ENCODE measurements at places on chromosomes 6 and 20.

DNA sequence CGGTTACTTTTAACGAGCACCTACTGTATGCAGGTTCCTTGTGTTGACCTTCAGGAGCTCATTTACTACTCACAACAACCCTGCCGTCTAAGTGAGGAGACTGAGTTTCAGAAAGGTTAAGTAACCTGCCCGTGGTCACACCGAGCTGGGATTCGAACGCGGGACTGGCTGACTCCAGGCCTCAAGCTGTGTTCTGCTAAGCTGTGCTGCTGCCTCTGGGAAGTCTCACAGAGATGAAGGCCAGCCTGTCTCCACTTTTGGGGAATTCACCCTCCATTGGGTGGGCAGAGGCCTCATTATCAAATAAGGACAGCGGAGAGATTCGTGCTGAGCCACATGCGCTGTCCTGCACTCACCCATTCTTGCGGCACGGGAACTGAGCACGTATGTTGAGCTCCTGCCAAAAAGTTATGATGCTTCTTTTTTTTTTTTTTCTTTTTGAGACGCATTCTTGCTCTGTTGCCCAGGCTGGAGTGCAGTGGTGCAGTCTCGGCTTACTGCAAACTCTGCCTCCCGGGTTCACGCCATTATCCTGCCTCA, 25.9 kb upstream of the MYT1 start:
- H3K27me3 ChIP-seq = peaks cover 67% of the 10 kb centered on the region
- H3K27ac ChIP-seq = no peak overlapping the region
- no peak for DNase-seq
- no peak overlapping the region for H3K4me3 ChIP-seq

DNA sequence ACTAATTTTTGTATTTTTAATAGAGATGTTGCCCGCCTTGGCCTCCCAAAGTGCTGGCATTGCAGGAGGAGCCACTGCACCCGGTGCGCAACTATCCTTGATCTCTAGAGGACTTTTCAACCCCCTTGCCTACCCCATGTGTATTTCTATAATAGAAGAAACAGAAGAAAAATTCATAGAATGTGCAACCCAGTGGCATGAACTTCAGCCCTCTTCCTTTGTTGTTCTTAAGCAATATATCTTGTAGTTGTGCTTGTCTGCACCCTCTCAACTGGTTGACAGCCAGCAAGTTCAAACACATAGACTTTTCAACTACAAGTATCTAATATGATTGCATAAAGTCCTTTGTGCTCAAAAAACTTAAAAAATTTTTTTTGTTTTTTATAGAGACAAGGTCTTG, 72.3 kb upstream of the NCOA3 start:
- H3K27me3 ChIP-seq = no peaks in the 10 kb centered on the region
- H3K27ac ChIP-seq = no peak overlapping the region
- no peaks in the 10 kb centered on the region for H3K36me3 ChIP-seq
- no peak overlapping the region for H3K4me3 ChIP-seq
- H3K4me1 ChIP-seq = no peaks in the 10 kb centered on the region

- no peak overlapping the region for H3K4me3 ChIP-seq
- DNase-seq = no peak
- no peaks in the 10 kb centered on the region for H3K4me1 ChIP-seq
- no peaks in the 10 kb centered on the region for H3K36me3 ChIP-seq
These were observed 16.0 kb downstream of the PDE10A start for GRCh38 chr6:165647041-165647440.

GRCh38 chr6:35629876-35630378, 58.8 kb downstream of the FKBP5 start:
- H3K27me3 ChIP-seq = no peaks in the 10 kb centered on the region
- H3K4me1 ChIP-seq = no peaks in the 10 kb centered on the region
- no peak for DNase-seq
- H3K36me3 ChIP-seq = no peaks in the 10 kb centered on the region

- H3K27ac ChIP-seq = no peak overlapping the region
- no peak for DNase-seq
- no peaks in the 10 kb centered on the region for H3K4me1 ChIP-seq
- H3K4me3 ChIP-seq = no peak overlapping the region
These were observed 65.5 kb upstream of the FYN start for GRCh38 chr6:111938710-111939109.

- H3K36me3 ChIP-seq = no peaks in the 10 kb centered on the region
- no peaks in the 10 kb centered on the region for H3K27me3 ChIP-seq
- H3K27ac ChIP-seq = no peak overlapping the region
- H3K4me1 ChIP-seq = no peaks in the 10 kb centered on the region
- DNase-seq = no peak
- no peak overlapping the region for H3K4me3 ChIP-seq
These were observed 580.3 kb upstream of the ADGRB3 start for GRCh38 chr6:68054756-68055155.

- H3K4me3 ChIP-seq = no peak overlapping the region
- no peak overlapping the region for H3K27ac ChIP-seq
- peaks cover 25% of the 10 kb centered on the region for H3K4me1 ChIP-seq
- no peak for DNase-seq
These were observed 59.5 kb upstream of the NELFCD start for GRCh38 chr20:58921564-58921963.

DNA sequence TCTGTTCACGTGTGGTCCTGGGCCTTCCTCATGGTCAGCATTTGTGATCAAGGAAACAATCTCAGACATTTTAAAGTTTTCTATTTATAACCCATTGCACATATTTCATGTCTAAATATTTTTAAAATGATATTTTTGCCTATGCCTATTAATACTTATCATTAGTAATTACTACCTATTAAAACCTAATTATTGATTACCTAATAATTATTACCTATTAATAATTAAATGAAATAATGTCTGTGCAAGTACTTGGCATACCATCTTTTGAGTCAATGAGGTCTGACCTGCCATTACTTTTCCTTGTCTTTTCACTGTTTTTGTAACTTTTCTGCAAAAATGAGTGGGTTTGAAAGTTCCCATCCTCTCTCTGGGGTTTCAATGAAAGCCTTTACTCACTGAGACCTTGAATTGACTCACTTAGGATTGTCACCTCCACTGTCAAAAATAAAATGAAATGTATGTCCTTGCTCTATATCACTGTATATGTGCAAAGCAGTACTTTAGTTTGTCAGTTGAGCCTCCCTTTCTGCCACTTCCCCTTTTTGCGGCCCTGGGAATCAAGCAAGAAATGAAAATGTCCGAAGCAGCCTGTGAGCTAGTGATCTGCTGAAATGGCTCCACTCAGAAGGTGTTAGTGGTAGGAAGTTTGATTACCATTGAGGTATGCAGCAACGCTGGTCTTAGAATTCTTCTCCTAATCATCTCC, 87.8 kb downstream of the L3MBTL3 start:
- no peaks in the 10 kb centered on the region for H3K27me3 ChIP-seq
- no peaks in the 10 kb centered on the region for H3K4me1 ChIP-seq
- H3K4me3 ChIP-seq = no peak overlapping the region
- DNase-seq = no peak

- H3K4me1 ChIP-seq = peaks cover 5% of the 10 kb centered on the region
- H3K36me3 ChIP-seq = no peaks in the 10 kb centered on the region
- no peaks in the 10 kb centered on the region for H3K27me3 ChIP-seq
- DNase-seq = no peak
These were observed 105.9 kb downstream of the ADGRB3 start for GRCh38 chr6:68740828-68741500.

- H3K27ac ChIP-seq = no peak overlapping the region
- no peaks in the 10 kb centered on the region for H3K36me3 ChIP-seq
- no peaks in the 10 kb centered on the region for H3K27me3 ChIP-seq
These were observed 9.8 kb upstream of the TLDC2 start for GRCh38 chr20:36866164-36866563.

- H3K4me3 ChIP-seq = no peak overlapping the region
- H3K27me3 ChIP-seq = no peaks in the 10 kb centered on the region
- H3K4me1 ChIP-seq = no peaks in the 10 kb centered on the region
- H3K36me3 ChIP-seq = no peaks in the 10 kb centered on the region
These were observed 20.8 kb downstream of the GCM2 start for GRCh38 chr6:10861086-10861485.

- no peak overlapping the region for H3K27ac ChIP-seq
- DNase-seq = no peak
- no peaks in the 10 kb centered on the region for H3K36me3 ChIP-seq
- no peak overlapping the region for H3K4me3 ChIP-seq
- peaks cover 13% of the 10 kb centered on the region for H3K4me1 ChIP-seq
- H3K27me3 ChIP-seq = no peaks in the 10 kb centered on the region
These were observed 11.5 kb downstream of the CALHM6 start for GRCh38 chr6:116472706-116473105.

DNA sequence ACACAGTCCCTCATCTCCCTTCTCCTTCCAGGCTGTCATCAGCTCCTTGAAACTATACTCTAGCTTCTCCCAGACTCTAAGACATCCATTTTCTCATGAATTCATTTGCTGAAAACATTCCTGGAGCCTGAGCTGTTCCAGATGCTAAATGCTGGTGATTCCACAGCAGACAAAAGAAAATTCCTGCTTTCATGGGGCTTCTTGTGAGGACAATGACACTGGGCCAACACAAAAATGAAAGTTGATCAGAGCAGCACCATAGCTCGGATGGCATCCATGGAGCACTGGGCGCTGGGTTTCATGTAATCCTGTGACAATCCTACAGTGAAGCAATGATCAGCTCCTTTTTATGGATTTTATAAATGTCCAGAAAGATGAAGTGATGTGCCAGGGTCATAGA, 47.4 kb upstream of the STX16 start:
- H3K27me3 ChIP-seq = peaks cover 97% of the 10 kb centered on the region
- no peaks in the 10 kb centered on the region for H3K36me3 ChIP-seq
- no peaks in the 10 kb centered on the region for H3K4me1 ChIP-seq

DNA sequence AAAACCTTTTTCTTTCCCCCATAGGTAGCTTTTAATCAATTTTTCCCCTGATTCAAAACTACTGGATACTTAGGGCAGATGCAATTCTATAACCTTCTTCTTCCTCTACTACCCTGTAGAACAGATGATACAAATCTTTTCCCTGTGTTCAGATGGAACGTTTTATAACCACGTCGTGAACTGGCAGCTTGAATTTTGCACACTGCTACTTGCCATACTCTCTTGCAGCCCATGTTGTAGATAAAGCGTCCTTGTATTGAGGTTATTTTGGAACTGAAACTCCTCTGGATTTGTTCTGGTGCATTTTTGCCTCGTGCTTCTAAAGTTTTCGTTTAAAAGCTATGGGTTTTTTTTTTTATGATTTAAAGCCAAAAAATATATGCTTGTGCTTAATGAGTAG, 440.2 kb downstream of the RFPL4B start:
- H3K27ac ChIP-seq = no peak overlapping the region
- no peaks in the 10 kb centered on the region for H3K4me1 ChIP-seq
- no peak for DNase-seq
- H3K4me3 ChIP-seq = no peak overlapping the region

- no peaks in the 10 kb centered on the region for H3K27me3 ChIP-seq
- no peaks in the 10 kb centered on the region for H3K36me3 ChIP-seq
- H3K4me1 ChIP-seq = no peaks in the 10 kb centered on the region
These were observed 118.1 kb downstream of the RWDD2A start for GRCh38 chr6:83311231-83311630.

DNA sequence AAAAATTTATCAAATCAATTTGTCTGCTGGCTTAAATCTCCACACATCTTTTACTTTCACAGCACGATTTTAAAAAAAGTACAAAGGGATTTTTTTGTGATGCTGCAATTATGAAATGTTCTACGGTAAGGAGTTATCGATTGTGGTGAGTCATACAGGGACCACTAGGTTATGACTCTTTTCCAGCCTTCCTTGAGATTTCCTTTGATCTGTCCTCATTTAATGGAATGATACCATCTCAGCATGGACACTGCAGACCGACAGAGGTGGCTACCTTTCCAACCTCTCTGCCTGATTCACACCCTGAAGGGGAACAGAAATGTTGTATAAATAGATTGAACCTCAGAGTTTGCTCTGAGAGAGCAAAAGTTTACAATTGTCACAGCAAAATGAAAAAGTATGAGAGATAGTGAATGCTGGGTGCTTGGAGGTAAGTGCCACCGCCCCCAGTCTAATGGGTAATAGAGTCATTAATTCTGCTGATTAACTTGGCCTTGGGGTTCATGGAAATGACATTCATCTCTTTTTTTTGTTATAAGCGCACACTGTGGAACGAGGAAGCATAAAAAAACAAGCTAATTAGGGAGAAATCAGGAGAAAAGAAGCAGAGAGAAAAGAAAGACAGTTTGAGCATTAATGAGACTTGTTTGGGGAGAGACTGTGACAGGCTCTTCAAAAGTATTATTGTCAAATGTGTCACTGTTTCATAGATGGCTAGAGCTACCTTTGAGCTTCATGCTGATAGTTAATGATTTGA, 306.0 kb downstream of the RNF144B start:
- H3K4me1 ChIP-seq = 0 out of 2 replicates have a peak, but pooled peaks cover 3% of the 10 kb centered on the region
- DNase-seq = no peak
- no peak overlapping the region for H3K4me3 ChIP-seq
- H3K27ac ChIP-seq = no peak overlapping the region
- H3K36me3 ChIP-seq = no peaks in the 10 kb centered on the region
- H3K27me3 ChIP-seq = no peaks in the 10 kb centered on the region

DNA sequence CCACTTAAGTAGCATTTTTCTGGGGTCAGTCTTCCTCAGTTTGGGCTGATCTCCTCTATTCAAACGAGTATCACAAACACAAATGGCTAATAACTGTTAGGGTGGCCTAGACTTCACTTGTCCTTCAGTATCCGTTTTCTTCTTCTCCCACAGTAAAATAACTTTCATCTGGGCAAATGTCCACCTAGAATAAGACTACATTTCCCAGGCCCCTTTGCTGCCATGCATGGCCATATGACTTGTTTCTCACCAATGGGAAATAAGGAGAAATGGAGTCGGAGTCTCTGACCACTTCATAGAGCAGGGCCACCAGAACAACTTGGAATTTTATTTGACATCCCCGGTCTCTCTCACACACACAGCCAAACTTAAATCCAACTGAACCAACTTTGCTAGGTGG, 51.4 kb downstream of the SULF2 start:
- H3K27ac ChIP-seq = no peak overlapping the region
- H3K36me3 ChIP-seq = no peaks in the 10 kb centered on the region
- H3K4me3 ChIP-seq = no peak overlapping the region
- H3K27me3 ChIP-seq = no peaks in the 10 kb centered on the region
- no peaks in the 10 kb centered on the region for H3K4me1 ChIP-seq

- peaks cover 4% of the 10 kb centered on the region for H3K4me1 ChIP-seq
- DNase-seq = peak; percentile 6
- H3K27me3 ChIP-seq = no peaks in the 10 kb centered on the region
- peak overlapping the region; percentile 18 for H3K27ac ChIP-seq
These were observed 56.8 kb downstream of the SNX9 start for GRCh38 chr6:157879873-157880254.

GRCh38 chr20:64065974-64066343, 3.0 kb downstream of the TCEA2 start:
- H3K27me3 ChIP-seq = no peaks in the 10 kb centered on the region
- peaks cover 38% of the 10 kb centered on the region for H3K4me1 ChIP-seq
- peak overlapping the region; percentile 84 for H3K27ac ChIP-seq
- no peaks in the 10 kb centered on the region for H3K36me3 ChIP-seq
- H3K4me3 ChIP-seq = peak overlapping the region; percentile 16
- DNase-seq = peak; percentile 95
